ENCODE measurements at places on chromosomes 4 and X.

DNA sequence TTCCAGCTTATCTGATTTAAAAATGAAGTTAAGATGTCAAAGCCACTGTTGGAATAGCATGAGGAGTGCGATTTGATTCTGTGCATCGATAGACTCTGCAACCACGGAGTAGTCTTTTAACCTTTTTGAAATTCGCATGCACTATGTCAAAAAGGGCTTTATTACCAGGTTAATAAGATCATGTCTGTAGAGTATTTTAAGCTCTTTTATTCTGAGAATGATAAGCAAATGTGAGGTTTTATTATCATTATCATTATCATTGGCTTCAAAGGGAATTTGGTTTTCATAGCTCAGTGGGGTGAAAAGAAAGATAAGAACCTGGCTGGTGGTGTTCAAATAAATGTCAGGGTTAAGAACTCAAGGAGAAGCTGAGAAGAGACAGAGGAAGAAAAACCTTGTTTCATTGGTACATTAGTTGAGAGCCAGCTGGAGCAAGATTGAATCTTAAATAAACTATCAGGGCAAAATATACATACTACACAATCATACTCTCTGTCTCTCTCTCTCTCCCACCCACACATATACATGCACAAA, 102.6 kb downstream of the MMRN1 start:
- DNase-seq, result no peak

- no peak for DNase-seq
Observed at GRCh38 chr4:39648827-39649558, 10.3 kb upstream of the SMIM14 start.

DNA sequence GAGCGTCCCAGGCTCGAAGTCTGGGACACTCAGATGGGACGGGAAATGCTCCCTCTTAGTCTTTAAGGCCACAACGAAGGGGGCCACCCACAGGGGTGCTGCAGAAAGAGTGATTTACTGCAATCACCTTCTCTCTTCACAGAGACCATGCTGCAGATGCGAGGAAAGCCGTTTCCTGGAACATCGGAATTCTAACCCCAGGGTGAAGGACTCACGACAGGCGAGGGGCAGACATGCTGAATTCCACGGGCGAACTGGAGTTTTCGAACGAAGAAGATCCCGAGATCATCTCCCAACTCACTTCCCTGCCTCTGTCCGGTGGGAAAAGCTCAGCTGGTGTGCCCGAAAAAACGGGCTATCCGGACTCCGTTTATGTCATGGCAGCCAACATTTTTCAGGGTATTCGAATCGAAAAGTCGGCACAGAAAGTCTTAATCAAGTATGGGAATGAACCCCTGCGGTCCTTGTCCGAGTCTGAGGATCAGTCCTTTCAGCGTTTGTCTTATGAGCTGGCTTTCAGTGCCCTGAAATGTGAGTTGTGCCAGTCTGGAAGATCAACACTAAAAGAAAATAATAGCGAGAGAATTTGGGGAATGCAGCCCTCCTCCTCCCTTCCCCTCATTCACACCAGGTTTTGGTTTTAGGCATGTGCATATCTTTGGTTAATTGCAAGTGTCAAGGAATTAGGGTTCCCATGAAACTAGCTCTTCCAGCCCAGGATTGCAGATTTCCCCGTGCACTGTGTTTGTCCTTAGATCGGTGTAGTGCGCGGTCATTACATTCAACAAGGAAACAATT, 905 bp downstream of the NSUN7 start:
- no peak for DNase-seq

DNA sequence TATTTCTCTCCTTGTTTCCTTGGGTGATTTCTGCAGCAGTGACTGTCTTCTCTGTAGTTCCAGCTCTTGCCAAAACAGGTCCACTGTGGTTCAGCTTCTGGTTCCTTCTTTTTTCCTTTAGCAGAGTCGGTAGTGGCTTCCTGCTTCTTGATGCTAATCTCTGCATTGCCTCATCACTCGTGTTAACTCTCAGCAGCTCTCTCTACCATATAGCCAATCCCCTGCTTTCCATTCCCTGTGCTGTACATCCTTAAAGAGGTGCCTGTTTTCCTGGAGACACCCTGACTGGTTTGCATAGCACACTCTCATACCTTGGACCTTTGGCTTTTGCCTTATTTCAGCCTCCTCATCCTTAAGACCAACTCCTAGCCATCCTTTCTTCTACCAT, 191.2 kb upstream of the LNX1 start:
- DNase-seq, result no peak

DNA sequence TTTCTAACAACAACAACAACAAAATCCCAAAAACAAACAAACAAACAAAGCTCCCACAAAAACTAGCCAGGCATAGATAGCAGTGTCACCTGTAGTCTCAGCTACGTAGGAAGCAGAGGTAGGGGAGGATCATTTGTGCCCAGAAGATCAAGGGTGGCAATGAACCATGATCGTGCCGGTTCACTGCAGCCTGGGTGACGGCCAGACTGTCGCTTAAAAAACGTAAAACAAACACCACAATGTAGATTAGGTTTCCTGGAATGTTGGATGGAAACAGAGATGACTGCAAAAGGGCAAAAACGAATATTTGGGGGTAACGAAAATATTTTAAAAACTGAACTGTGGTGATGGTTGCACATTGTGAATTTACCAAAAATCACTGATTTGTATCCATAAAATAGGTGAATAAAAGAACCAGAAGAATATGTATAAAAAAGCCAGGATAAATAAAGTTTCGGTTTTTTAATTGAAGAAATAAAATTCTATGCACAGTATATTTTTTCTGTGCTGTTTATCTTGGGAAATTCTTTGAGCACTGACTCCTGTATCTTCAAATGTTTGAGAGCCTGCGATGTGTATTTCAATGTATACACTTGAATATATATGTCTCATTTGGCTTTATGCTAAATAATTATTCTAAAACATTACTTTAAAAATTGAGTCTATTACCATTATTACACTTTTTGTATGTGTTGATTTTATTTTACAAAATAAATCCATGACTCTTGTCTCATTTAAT, 1477.0 kb downstream of the PCDH7 start:
- no peak for DNase-seq

GRCh38 chr4:5635826-5636195, 72.5 kb downstream of the EVC2 start:
- DNase-seq, result no peak

DNA sequence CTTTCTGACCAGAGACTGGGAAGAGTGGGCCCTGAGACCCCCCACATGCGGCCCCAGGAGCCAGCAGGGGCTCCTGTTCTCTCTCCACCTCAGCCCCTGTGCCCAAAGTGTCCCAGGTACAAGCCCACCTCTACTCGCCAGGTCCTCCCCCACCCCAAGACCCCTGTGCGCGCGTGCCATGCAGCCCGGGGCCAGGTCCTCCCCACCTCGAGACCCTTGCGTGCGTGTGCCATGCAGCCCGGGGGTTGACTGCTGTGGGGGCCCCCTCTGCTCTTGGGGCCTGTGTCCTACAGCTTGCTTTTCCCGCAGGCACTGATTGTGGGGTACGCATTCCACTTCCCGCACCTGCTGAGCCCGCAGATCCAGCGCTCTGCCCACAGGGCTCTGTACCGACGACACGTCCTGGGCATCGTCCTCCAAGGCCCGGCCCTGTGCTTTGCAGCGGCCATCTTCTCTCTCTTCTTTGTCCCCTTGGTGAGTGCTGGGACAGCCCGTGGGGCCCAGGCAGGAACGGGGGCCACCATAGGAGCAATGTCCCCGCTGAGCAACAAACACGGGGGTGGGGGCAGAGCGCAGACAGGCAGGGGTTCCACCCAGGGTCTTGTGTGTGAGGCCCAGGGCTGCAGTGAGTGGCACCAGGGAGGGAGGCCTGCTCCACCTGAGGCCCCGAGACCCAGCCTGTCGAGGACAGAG, 20.3 kb downstream of the DGKQ start:
- no peak for DNase-seq

Data from activated CD4-positive, alpha-beta T cell treated with anti-CD3 and anti-CD28 coated beads for 24 hours (primary cell).